ENCODE measurements at places on chromosomes 5 and 9.

DNA sequence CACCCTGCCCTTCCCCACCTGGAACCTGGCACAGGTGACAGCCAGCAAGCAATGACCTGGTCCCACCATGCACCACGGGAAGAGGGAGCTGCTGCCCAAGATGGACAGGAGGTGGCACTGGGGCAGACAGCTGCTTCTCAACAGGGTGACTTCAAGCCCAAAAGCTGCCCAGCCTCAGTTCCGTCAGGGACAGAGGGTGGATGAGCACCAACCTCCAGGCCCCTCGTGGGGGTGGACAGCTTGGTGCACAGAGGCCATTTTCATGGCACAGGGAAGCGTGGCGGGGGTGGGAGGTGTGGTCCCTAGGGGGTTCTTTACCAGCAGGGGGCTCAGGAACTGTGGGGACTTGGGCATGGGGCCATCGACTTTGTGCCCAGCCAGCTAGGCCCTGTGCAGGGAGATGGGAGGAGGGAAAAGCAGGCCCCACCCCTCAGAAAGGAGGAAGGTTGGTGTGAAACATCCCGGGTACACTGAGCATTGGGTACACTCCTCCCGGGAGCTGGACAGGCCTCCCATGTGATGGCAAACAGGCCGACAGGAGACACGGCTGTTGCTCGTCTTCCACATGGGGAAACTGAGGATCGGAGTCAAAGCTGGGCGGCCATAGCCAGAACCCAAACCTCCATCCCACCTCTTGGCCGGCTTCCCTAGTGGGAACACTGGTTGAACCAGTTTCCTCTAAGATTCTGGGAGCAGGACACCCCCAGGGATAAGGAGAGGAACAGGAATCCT lies 1.9 kb downstream of the CEL start:
- DNase-seq = no peak

- DNase-seq = no peak
Observed at GRCh38 chr9:134216961-134217360, 52.6 kb upstream of the RNU6ATAC start.

DNA sequence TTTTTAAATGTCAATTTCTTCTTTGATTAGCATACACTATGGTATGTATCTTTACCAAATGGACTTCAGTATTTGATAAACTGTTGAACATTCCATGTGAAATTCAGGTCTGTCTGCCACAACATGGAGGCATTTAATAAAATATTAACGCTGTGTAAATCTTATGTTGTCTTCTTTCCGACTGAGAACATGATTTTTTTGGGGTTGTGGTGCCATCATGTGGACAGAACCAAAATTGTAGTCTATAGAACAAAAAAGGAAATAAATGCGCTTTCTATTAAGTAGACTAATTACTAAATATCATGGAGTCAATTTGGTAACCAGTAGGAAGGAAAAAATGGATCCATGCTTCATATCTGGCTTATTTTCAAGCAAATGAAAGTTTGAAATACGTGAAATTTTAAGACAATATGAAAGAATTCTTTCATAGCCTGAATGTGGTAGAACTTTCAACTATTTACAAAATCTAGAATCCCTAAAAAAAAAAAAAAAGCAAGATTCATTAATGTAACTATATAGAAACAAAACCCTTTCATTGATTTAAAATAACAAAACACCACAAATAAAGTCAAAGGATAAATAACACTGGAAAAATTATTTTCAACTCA lies 2.8 kb upstream of the PLK2 start:
- peak; percentile 41 for DNase-seq

DNA sequence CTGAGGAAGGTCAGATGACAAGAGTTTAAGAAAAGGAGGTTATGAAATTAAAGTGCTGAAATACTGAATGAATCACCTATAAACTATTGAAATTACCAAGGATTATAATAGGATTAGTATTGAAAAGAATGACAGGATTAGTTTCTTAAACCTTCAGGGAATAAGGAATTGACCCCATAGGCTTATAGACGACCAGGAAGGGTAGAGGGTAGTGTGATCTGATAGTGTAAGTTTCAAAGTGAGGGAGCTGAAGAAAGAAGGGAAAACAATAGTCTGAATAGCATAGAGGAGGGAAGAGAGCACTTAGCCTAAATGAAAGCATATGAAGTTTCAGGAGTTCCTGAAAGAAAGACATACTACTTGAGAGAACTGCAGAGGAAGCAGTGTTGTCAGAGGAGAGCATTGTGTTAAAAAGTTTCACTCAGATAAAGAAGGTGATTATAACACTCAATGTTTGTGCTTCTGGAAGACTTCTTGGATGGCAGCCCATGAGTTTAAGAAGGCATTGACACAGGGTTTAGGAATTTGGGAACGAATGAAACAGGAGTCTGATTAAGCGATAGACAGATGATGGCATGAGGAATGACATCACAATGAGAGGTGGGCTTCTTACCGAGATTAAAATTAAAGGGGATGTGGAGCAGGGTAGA lies 557.9 kb upstream of the GRAMD2B start:
- DNase-seq = peak; percentile 74

DNA sequence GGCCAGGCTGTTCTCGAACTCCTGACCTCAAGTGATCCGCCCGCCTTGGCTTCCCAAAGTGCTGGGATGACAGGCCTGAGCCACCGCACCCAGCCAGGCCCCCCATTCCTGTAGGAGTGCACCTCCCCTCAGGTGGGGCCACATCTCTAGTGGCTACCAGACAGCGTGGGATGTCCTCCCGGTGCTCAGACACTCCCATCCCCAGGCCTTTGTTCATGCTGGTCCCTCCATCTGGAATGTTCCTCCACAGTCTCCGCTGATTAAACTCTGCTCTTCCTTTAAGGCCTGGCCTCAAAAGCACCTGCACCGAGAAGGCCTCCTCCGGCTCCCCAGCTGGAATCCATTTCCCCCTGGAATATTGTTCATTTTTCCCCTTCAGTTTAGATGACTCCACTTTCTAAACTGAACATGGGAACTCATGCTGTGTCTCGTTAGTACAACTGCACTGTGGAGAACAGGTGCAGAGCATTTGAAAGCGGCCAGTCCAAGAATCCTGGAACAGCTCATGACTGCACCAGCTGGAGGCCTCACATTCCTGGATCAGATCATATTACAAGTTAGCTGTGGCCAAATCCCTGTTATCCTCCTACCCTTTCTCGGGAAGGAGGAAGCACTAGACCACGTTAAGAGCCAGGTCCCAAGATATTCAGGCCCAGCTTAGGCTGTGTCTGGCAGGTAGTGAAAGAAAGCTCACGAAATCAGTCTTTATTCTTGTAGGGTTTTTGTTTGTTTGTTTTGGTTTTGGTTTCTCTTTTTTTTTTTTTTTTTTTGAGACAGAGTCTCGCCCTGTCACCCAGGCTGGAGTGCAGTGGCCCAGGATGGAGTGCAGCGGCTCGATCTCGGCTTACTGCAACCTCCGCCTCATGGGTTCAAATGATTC lies 10.8 kb upstream of the PRRC2B start:
- peak; percentile 77 for DNase-seq

Data from foreskin fibroblast (primary cell).